ENCODE measurements at places on chromosomes 5 and 9.

DNA sequence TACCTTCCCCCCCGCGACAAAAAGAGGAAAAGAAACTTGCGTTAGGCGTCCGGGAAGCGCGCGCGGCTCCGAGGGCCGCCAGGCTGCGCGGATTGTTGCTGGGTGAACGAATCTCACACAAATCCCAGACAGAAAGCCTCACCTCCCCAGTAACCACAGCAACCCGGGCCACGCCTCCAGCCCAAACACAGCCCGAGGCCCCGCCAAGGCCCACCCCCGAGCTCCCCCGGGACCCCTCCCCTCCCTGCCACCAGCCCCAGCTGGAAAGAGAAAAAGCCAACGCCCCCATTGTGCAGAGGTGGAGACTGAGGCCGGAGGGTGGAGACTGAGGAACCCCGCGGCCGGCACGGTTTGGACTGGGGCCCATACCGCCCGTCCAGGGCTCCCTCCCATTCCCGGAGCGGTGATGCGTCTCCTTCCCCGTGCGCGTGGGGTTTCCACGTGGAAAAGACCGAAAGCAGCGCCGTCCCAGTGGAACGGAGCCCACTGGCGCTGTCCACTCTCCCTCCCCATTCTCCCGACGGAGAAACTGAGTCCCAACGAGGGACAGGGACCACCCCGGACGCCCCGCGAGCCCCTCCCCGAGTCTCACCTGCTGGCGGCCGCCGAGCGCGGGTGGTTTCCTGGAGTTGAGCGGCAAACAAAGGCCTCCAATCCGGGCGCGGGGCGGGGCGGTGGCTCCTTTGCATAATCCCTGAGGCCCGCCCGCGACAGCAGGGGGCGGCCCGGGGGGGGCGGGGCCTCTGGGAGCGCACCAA, 10.2 kb upstream of the AKNA start:
- DNase-seq = peak; percentile 90

DNA sequence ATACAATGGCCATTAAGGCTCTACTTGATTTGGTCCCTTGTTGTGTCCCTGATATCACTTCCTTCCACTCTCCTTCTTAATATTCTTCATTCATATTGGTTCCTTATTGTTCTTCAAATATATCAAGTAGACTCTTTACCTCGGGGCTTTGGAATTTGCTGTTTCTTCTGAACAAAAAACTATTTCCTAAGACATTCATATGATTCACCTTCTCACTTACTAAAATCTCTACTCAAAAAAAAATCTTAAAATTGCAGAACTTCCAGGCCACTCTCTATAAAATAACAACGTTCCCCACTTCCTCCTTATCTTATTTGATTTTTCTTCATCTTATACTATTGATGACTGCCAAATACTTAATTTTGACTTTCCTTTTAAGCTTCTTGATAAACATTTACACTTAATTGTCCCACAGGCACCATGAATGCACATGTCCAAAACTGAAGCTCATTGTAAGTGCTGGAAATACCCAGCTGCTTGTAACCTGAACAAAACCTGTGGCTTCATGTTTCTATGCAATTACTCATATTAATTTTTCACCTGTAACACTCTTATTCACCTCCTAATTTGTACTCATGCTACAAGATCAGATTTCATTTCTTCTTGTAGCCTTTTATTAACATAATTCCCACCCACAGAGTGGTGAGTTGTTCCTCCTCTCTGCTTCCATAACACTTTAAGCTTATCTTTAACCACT, 58.4 kb upstream of the NUDT12 start:
- DNase-seq = no peak

DNA sequence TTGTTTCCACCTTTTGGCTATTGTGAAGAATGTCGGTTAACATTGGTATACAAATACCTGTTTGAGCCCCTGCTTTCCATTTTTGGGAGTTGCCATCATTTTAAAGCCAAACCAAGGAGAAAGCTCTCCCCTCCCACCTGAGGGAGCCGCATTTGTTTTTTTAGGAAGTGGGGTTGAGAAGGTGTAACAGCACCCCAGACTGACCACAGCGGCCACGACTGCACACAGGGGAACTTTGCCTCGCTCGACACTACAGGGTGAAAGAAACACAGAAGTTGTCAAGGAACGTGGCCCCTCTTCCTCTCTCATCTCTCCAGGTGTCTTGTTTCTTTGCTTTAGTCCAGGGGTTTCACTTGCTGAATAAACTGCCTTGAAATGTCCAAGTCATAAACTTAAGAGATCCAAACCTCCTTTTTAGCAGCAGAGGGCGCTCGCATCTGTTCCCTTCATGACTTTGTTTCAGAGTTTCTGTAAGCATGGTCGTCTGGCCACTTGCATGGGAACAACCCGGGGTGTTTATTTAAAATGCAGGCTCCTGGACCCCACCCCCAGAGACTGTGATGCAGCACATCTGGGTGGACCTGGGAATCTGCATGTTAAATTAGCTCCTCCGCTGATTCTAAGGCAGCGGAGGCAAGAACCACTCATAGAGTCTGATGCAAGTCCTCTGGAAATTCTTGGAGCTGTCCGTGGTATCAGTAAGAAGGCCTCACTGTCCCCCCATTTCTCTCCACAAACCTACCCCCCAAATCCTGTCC, 2.1 kb upstream of the TTLL11 start:
- no peak for DNase-seq

- no peak for DNase-seq
Measured at GRCh38 chr5:106408141-106408540, 1262.6 kb downstream of the EFNA5 start.

- no peak for DNase-seq
Measured at GRCh38 chr9:77953590-77953989, 78.0 kb downstream of the GNAQ start.

- DNase-seq = no peak
Measured at GRCh38 chr5:79850941-79851340, 140.1 kb downstream of the MTX3 start.

- no peak for DNase-seq
Measured at GRCh38 chr9:27361492-27361891, 64.5 kb upstream of the EQTN start.

DNA sequence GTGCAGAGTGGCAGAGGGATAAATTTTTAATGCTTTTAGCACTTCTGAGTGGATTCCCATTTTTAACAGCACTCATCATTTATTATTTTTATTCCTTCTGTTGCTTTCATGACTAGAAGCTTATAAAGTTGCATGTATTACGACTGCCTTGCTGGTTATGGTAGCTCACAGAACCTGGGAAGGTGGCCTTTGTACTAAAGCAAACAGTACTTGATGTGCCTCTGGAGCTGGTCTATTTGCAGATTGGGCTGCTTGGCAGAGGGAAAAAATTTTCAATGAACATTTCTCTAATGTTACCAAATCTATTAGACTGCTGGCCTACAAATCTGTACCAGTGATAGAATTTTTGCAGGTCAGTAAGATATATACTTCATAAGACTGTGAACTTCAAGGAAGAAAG, 274.5 kb upstream of the C9orf72 start:
- no peak for DNase-seq

GRCh38 chr5:163478126-163478981, 17.9 kb downstream of the HMMR start:
- no peak for DNase-seq

- DNase-seq = no peak
Measured at GRCh38 chr5:172556971-172557461, 84.0 kb upstream of the NEURL1B start.

GRCh38 chr9:130948266-130948665, 9.2 kb upstream of the FIBCD1 start:
- no peak for DNase-seq

GRCh38 chr5:56480078-56480704, 247.1 kb upstream of the ANKRD55 start:
- DNase-seq = peak; percentile 72

GRCh38 chr5:160787240-160787639, 64.8 kb downstream of the ATP10B start:
- no peak for DNase-seq

DNA sequence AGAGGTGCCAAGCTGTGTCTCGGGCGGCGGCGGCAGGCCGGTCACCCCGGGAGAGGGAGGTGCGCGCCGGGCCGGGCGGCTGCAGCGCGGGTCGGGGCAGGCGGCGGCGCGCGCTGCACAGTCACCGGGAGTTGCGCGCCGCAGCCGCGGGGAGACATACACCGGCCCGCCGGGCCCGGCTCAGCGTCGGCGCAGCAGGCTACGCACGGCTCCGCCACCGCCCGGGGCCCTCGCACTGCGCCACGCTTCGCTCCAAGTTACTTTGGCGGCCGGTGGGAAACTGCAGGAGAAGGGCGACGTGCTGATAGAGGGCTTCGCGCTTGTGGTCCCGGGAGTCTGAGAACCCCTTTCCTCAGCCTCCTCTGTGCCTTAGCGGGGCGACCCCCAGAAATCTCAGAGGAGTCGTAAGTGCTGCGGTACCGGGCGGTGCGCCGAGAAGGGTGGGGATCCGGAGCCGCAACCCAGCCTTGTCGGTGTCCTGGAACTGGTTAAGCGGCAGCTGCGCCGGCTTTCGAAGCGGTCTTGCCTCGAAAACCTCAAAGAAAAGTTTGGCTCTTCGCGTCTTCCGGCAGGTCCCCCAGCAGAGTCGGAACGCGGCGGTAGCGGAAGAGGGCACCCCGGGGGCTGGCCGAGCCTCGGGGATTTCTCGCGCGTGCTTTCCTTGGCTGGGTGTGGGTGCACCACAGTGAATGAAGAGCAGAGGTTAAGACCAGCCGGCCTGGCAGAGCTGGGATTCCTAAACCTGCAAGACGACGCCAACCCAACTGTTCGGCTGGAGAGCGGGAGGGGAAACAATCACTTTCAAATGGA, at the start of gene EFNA5:
EFNA5 (minus strand) TSS at position 6 of the 810 bp plus-strand sequence.
- no peak for DNase-seq

DNA sequence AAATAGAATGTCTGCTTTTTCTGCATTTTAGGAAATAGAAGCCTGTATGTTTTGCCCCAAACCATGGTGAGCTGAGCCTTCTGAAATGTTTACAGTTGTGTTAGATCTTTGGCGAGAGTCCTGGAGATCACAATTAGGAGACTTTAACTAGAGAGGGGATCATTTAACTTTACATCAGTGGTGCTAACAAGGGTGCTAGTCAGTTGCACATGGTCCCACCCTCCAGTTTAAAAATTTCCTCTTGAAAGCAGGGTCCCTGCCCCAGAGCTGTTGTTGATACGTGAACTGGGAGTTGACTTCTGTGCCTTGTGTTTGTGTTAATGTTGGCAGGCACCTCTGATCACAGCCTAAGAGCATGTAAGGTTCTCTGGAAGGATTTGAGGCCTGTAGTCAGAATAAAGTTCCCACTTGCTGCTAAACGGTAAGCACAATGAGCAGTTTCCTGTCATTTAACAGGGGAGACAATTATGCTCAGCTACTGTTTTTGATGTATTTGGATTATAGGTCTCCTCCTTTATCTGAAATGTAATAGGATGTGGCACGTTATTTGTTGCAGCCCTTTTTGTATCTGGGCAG, 43.7 kb downstream of the RASGRF2 start:
- no peak for DNase-seq

DNA sequence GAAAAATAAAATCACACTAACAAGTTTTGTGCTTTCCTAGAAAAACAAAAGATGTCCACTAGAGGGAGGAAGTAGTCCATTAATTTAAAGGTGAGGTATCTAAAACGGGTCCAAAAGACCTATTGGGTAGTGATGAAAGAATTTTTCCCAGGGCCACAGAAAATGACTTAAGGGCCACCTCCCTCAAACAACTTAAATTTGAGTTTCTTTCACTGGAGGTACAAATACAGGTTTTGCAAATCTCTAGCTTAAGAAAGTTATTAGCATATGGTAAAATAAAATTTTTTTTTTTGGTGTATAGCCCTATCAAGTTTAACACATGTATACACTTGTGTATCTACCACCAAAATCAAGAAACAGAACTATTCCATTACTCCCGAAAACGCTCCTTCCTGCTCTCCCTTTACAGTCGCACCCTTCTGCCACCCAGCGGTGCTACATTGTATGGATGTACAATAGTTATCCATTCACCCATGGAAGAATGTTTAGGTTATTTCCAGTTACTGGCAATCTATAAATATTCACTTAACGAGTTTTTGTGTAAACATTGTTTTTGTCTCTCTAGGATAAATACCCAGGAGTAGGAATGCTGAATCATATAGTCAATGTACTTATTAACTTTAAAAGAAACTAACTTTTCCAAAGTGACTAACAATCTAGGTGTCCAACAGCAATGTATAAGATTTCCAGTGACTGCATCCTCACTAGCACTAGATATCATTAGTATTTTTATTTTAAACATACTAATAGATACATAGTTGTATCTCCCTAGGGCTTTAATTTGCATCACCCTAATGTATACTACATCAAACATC, 21.9 kb downstream of the DEPDC1B start:
- DNase-seq = no peak

GRCh38 chr9:88429595-88430430, 41.6 kb downstream of the SPIN1 start:
- DNase-seq = no peak

GRCh38 chr9:71835596-71835995, 67.3 kb upstream of the CEMIP2 start:
- DNase-seq = no peak

All from caudate nucleus (tissue), 63 donors.